ENCODE measurements at places on chromosomes 11 and 22.

- DNase-seq = no peak
Observed at GRCh38 chr11:66361502-66361941, 10.0 kb downstream of the SLC29A2 start.

DNA sequence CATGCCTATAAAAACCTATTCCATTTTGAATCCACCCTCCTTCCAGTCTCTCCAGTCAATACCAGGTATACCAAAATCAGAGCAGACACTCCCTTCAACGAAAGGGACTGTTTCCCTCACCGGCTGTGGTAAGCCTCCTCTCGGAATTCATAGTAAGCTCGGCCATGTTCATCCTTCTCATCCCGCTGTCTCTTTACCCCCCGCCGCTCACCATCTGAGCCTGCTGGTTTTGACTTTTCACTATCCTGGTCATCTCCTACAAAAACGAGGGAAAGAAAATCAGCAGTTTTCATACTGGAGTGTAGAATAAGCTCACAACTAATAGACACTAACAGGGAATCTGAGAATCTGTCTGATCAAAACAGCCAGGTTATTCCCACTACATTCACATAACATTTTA, 3.1 kb downstream of the HNRNPUL2 start:
- DNase-seq = no peak

GRCh38 chr11:120666121-120666639, 154.6 kb downstream of the GRIK4 start:
- DNase-seq = no peak

GRCh38 chr11:67776852-67777520, 102.6 kb upstream of the ALDH3B2 start:
- no peak for DNase-seq

DNA sequence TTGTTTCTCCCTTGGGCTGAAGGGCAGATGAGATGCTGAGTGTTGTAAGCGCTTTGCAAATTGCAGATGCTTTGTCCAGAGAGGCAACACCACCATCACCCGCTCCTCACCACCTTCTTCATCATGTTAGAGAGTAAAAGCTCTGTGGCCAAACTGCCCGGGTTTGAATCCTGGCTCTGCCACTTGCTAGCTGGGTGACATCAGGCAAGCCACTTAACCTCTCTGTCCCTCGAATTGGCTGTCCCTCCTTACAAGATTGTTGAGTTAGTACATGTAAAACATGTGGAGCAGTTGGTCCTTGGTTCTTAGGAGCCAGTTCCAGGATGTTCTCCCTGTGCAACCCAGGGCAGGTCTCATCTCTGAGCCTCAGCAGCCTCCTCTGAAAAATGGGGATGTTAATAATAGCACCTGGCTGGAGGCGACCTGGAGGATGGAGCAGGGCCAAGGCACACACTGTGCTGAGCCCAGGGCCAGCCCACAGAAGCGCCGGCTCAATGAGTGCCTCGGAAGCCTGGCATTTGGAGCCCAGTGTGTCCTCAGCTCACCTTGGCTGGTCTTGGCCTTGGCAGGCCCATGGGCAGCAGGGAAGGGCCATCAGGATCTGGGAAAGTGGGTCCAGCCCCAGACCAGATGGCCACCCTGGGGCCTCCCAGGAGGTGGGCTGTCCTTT, 10.5 kb downstream of the C11orf86 start:
- DNase-seq = no peak

DNA sequence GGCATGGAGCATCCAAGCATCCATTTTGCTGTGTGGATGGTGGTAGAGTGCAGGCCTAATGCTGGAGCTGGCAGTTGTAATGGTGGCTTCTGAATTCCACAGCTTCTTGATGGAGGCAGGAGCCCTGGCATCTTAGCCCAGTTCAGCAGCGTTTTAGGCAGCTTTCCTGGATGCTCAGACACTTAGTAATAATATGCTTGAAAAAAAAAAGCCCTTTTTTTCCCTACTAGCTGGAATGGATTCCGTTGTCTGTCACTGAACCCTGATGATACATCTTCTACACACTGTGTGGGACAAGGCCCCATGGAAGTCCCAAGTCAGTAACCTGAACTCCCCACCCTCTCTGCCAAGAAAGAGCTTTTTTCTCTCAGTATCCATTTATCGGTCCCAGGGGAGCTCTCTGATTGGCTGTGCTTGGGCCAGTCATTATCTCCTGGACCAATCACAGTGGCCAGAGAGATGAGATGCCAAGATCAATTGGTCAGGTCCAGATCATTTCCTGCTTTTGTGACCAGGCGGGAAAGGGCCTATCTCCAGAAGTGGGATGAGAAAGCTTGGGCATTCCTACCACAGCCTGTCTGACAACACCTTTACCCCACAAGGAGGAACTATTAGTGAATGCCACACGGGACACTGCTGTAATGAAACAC, 34.2 kb downstream of the MCM5 start:
- DNase-seq = no peak

DNA sequence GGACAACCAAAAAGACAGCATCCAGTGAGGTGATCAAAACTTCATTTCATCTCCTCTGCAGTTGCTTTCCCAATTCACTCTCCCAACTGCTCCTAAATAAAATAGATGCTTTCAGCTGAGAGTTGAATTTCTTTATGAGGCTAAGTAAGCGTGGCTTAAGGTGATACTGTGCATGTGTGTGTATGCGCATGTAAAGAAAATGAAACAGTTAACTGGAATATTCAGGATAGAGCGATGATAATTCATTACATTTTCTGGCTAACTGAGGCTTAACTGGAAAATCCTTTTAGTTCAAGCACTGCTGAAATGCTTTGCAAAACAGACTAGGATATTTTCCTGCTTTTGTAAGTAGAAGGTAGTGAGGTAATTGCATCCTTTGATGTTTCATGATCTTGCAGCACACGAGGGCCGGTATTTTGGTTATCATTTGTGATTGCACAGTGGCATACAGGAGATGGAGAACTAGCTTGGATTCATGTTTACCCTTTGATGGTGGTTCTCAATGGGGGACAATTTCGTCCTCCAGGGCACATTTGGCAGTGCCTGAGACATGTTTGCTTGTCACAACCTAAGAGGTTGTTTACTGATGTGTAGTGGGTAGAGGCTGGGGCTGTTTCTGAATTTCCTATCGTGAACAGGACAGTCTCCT, 71.2 kb downstream of the ZBTB16 start:
- DNase-seq = no peak

- no peak for DNase-seq
Observed at GRCh38 chr11:57440744-57441414, 14.0 kb upstream of the SLC43A3 start.

- no peak for DNase-seq
Observed at GRCh38 chr11:129317571-129317970, 58.1 kb upstream of the BARX2 start.

DNA sequence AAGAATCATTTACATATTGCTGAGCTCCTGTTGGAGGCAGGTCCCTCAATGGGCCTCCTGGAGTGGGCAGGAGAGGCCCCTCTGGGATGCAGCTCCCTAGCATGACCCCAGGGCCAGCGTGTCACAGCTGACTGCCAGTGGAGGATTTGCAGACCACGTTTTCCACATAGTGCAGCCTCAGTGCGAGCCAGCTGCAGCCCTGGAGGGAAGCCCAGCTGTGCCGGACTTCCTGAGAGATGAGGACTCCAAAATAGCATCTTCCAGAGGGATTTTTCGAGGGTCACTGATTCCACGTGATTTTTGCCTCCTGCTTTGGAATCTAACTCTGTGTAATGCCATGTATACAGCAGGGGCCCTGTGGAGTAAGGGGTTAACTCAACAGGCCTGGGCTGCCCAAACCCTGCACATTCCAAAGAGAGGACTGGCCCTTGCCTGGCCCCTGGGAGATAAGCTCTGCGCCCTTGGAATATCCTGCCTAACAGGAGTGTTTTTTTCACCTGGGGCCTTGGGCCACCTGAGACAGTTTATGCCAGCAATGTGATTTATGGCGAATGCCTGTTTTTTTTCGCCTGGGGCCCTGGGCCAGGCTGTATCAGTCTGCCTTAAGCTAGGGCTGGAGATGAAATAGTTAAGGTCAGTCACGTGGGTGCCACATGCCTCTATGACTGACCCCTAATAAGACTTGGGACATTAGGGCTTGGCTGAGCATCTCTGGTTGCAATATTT, 47.4 kb downstream of the RPS6KA4 start:
- no peak for DNase-seq
